ENCODE measurements at places on chromosomes 16 and 17.

- DNase-seq = no peak
These were observed 638 bp upstream of the LYZL6 start for GRCh38 chr17:35944151-35944550.

DNA sequence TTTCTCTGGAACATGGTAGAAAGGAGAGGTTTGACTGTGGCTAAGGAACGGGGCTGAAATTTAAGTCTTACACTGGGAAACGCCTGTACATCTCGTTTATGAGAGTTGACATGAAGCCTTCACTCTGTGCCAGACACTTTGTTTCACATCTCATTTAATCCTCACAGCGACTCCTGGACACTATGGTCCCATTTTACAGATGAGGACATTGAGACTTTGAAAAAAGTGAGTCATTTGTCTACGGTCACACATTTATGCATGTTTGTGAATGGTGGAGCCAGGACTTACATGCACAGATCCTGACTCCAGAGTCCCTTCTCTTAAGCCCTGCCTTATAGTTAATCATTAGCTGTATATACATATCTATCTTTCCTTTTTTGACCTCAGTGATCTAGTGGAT lies 318.4 kb upstream of the EEF2KMT start:
- DNase-seq = no peak

- no peak for DNase-seq
These were observed 1426.5 kb downstream of the CDH11 start for GRCh38 chr16:63695347-63695746.

GRCh38 chr16:65745201-65745708 lies 621.2 kb upstream of the CDH5 start:
- no peak for DNase-seq

DNA sequence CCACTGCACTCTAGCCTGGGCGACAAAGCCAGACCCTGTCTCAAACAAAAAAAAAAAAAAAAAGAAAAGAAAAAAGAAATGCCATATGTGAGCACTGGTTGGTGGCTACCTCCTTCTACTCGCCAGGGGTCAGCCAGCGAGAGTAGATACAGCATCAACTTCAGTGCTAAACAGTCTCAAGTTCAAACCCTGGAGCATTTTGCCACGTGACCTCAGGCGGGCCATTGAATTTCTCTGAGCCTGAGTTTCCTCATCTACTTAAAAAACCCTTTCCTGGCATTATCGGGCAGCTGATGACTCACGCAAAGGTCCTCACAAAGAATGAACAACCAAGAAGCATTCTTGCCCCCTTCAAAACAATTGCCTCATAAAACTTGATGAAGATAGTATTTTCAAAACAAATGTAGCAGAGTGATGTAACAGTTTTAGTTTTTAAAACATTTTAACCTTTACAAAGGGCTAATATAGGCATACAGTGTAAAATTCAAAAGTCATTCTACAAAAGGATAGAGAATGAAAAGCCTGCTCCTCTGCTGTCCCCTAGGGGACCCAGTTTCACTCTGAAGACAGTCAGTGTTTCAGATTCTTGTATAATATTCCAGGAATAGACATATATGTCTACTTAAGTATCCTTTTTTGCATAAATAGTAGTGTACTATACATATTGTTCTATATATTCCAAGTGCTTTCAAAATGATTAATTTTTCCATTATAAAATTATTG lies 28.4 kb downstream of the DNAH2 start:
- DNase-seq = no peak

Data from left colon (tissue), 2 donors.